ENCODE measurements at places on chromosomes 12 and 14.
A peak's percentile ranks its signal among the peaks of the same experiment; 100 is the strongest.

- DNase-seq, result no peak
These were observed 92.9 kb downstream of the KCNC2 start for GRCh38 chr12:75116646-75117198.

DNA sequence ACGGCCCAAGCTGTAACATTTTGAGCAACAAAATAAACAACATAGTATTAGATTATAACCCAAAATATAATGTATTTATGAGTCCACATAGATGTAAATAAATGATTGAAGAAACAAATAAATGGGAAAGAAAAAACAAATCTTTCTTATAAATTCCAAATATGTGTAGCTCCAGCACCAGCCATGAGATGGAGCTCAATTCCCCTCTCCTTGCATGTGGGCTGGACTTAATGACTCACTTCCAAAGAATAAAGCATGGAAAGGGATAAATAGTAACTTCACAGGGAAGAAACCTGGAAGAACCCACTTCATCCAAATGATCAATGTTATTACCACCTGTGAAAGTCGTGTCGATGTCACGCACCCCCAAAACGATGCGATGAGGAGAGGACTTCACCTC, 158.8 kb downstream of the RPAP3 start:
- DNase-seq, result no peak

- no peak for DNase-seq
These were observed 21.8 kb downstream of the ZC2HC1C start for GRCh38 chr14:75091251-75091650.

- peak; percentile 24 for DNase-seq
These were observed at the start of gene C14orf39 for GRCh38 chr14:60485598-60486251. Gene C14orf39 (minus strand): TSS chr14:60486063. CDS start chr14:60485078, 985 bp downstream.

DNA sequence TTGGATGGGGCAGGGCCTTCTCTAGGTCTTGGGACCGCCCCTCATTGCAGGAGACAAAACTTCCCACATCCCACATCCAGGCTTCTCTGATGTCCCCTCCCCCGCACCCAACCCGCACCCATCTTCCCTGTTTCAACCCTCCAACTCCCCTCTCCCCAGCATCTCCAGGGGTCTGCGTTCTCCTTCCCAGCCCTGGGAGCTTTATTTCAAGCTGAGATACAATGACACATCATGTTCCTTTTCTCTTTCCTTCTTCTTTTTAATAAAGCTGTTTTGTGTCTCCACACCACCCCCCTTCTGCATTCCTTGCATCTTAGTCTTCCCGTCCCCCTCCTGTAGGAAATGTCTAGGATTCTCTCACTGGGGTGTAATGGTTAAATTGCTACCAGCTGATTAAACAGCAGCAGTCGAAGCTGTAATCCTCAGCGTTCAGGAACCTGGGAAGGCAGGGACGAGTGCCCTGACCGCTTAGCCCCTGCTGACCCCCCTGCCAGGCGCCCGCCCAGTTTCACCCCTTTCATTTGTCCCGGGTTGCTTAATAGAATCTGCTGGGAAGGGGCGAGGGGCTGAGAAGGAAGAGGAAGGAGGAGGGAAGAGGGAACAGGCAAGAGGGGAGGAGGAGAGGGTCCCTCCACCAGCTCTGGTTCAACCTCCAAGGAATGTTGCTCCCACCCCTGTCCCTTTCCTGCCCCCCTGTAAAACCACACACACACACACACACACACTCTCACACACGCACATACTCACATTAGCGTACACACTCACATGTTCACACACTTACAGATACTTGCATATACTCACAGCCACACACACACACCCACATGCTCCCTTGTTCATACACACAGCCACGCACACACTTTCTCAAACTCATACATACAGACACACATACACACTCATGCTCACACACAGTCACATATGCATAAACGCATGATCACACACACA, 104.5 kb upstream of the MED13L start:
- no peak for DNase-seq

DNA sequence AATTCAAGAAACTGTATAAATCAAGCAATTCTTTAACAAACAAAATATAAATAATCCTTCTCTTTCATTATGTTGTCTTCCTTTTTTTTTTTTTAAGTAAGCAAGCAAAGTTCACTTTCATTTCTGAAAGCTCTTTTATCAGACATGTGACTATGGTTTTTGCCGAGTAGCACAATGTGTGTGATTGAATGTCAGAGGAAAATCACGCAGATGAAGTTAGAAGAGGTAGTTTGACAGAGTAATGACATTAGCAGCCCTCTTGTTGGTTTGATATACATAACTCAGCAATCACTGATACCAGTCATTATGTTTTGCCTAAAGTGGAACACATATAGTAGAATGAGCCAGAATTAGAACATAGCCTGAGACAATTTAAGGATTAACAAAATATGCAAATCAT, 19.0 kb downstream of the ALX1 start:
- no peak for DNase-seq

GRCh38 chr12:64025174-64025958, 180.9 kb downstream of the SRGAP1 start:
- no peak for DNase-seq

GRCh38 chr14:49975276-49975675, 82.4 kb downstream of the ARF6 start:
- DNase-seq, result no peak

GRCh38 chr12:51471111-51471864, 46.7 kb downstream of the SLC4A8 start:
- no peak for DNase-seq

DNA sequence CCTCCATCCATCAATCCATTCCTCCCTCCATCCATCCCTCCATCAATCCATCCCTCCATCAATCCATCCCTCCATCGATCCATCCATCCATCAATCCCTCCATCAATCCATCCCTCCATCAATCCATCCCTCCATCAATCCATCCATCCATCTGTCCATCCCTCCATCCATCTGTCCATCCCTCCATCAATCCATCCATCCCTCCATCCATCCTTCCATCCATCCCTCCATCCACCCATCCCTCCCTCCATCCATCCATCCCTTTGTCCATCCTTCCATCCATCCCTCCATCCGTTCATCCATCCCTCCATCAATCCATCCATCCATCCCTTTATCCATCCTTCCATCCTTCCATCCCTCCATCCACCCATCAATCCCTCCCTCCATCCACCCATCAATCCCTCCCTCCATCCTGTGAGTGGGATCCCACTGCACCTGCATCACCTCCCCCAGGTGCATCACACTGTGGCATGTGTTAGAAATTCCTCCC, 338.1 kb upstream of the SFSWAP start:
- no peak for DNase-seq

DNA sequence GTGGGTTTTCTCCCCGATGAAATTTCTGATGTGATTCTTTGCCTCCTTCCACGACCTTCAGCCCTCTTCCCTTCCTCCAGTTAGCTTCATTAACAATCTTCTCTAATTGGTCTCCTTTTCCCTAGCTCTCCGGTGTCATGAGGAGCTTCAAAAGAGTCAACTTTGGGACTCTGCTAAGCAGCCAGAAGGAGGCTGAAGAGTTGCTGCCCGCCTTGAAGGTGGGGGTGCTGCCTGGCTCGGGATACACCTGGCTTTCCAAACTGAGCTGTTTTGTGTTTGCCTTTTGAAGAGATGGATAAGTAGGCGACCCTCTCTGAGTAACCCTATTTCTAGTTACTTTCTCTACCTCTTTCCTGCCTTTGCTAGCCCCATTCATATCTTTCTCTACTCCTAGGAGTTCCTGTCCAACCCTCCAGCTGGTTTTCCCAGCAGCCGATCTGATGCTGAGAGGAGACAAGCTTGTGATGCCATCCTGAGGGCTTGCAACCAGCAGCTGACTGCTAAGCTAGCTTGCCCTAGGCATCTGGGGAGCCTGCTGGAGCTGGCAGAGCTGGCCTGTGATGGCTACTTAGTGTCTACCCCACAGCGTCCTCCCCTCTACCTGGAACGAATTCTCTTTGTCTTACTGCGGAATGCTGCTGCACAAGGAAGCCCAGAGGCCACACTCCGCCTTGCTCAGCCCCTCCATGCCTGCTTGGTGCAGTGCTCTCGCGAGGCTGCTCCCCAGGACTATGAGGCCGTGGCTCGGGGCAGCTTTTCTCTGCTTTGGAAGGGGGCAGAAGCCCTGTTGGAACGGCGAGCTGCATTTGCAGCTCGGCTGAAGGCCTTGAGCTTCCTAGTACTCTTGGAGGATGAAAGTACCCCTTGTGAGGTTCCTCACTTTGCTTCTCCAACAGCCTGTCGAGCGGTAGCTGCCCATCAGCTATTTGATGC, 797 bp downstream of the ESPL1 start:
- DNase-seq, result no peak

GRCh38 chr14:103196716-103197115, 73.5 kb downstream of the TNFAIP2 start:
- DNase-seq, result no peak
